ENCODE measurements at places on chromosomes 5 and 9.

- no peak for DNase-seq
These were observed 87.6 kb downstream of the ANKRD55 start for GRCh38 chr5:56145511-56145910.

- DNase-seq, result peak; percentile 85
These were observed at the start of gene SEMA4D for GRCh38 chr9:89497978-89498851. Gene SEMA4D, minus strand, starts transcription at chr9:89498113. Its CDS starts 92,657 bp downstream, at chr9:89405456.

GRCh38 chr5:24141046-24141445, 503.7 kb downstream of the CDH10 start:
- peak; percentile 73 for DNase-seq

GRCh38 chr5:125197321-125197720, 450.9 kb upstream of the ZNF608 start:
- no peak for DNase-seq

DNA sequence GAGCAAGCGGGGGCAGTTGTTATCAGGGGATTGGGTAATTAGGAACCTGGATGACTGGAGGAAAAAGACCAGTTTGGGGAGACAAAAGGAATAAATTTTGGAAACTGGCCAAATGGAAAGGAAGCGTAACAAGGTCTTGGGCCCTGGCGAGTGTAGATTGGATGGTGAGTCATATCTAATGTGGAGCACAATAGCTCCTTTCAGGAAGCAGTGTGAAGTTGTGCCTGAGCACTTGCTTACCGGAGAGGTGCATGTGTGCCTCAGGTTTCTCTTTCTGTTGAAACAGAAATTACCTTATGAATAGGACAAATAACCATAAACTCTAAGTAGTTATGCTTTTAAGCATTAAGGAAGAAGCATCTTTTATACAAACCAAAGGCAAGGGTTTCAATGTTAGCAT, 176.4 kb downstream of the KIF4B start:
- DNase-seq, result no peak

GRCh38 chr9:135921749-135922310, 14.5 kb upstream of the CAMSAP1 start:
- no peak for DNase-seq

DNA sequence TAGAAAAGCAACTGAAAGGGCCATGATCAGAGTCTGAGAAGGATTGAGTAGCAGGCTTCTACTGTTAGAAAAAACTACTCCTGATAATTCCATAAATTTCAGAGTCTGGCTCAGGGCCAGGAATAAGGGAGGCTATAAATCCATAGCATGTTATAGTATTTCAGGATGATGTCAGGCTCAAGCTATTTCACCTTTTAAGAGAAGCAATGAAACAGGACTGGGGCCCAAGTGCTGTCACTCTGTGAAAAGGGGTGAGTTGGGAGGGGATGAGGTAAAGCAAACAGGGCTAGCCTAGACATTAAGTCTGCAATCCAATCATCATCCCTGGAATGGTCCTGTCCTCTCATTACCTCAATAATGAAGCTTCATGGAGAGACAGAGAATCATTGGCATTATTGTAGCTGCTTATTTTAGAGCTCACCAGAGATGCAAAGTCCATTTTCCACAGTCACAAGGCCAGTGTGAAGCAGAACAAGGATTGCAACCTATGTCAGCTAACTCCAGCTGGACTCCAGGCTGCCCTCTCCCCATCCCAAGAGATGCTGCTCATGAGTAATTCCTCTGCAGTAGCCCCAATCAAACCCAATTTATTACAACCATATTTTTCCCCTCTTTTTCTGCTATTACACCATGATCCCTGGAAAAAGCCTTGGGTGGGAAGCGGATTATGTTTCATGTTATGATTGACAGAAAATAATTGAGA, 56.0 kb downstream of the PAPPA start:
- no peak for DNase-seq

DNA sequence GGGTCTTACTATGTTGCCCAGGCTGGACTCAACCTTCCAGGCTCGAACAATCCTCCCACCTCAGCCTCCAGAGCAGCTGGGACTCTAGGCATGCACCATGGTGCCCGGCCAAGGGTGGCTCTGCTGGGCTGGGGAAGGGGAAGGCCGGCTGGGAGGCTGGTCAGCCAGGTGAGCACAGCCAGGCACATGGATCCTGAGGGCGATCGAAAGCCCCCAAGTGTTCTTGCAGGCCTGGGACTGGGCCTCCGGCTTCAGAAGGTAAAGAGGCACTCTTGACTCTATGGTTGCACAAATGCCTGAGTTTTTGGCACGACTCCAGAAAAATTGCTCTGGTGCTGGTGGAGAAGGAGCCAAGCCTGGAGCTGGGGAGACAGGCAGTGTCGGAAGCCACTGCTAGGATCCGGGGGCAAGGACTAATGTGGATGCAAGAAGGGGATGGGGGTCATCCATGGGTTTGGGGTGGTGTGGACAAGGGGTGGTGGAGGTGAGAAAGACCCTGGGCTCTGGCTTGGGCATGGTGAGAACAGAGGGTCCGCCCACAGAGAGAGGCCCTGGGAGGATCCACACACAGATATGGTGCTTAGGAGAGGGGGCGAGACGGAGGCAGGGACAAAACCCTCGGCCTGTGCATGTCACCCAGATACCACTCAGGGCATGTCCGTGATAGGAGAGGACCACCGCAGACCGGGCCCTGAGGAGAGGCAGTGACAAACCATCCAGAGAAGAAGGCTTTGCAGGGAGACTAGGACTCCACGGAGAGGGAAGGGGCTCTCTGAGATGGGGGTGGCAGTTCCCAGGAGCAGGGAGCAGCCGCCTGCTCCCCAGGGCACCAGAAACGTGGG, 51.1 kb upstream of the COL5A1 start:
- DNase-seq, result no peak

DNA sequence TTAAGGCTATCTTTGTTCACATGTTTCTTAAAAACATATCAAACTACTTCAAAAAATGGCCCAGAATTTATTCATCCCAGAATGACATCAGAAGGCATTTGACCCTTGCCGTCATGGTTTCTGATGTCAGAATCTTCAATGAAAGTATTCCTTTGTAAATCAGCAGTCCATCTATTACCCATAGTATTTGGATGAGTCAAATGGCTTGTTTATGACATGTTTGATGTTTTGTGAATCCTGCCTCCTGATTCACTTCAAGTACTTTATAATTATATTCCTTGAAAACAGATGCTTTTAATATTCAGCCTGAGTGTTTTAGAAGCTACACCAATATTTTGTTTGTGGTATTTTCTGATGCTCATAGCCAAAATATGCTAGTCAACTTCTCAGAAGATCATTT, 200.8 kb upstream of the MEF2C start:
- DNase-seq, result no peak

- DNase-seq, result no peak
These were observed 43.9 kb downstream of the ZNF608 start for GRCh38 chr5:124702525-124702924.

GRCh38 chr9:91781906-91782305, 168.1 kb downstream of the ROR2 start:
- no peak for DNase-seq

DNA sequence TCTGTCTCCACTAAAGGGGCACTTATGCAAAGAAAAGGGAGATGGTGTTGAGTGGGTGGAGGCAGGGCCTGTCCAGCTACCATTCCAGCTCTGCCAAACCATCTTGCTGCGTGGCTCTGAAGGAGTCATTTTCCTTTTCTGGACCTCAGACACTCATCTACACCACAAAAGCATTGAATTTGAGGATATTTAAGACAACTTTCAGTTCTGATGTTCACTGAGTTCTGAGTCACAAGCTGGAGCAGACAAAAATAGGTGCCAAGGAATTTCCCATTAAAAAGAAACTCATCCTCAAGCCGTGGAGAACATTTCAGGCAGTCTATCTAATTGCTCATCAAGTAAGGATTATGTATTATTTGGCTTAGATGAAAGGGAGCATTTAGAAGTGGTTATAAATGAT, 195.0 kb upstream of the TBC1D2 start:
- DNase-seq, result no peak

GRCh38 chr9:63816751-63817621, 1468.0 kb downstream of the FOXD4L5 start:
- peak; percentile 54 for DNase-seq

DNA sequence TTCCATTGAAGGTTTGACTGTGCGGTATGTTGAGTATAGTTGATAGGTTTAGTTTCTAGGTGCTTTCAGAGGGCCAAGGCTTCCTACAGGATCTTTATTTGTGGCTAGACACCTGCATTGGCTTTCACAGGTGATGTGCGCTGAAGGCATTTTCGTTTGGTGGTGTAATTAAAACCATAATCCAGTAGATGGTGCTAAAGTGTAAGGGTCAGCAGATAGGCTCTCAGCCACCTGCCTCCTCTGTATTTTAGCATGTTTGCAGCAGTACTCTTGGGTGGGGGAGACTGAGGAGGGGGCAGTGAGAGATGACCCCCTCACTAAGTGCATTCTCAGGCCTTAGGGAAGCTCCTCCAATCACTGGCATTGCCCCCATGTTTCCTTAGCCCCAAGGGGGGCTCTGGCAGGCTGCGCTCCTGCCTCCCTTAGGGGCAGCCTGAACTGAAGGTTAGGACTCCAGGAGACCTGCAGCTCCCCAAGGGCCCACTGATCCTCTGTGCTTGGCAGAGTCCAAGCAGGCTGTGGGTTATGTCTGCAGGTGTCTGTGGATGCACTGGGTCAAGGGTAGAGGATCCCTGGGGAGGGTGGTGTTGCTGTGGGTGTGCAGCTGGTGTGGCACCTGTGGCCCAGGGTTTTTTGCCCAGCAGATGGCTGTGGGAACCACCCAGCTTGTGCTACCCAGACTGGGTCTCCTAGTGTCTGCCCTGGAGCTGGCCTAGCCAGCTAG, 23.4 kb downstream of the CDK20 start:
- DNase-seq, result no peak

DNA sequence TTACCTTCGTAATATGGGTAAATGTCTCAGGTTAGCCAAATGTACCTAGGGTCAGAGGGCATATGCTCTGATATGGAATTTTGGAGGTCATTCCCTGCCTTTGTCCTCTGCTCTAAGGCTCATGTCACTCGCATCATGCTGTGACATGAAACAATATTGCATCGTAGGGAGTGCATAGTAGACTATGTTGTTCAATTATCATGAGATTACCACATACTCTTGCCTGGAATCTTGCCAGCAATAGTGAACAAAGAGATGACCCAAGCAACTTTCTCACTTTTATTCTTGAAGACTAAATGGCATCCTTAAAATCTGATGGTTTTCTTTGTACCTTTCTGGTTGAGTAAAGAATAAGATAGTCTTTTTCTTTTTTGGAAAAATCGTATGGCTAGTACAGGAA, 27.6 kb downstream of the ZNF462 start:
- DNase-seq, result no peak

DNA sequence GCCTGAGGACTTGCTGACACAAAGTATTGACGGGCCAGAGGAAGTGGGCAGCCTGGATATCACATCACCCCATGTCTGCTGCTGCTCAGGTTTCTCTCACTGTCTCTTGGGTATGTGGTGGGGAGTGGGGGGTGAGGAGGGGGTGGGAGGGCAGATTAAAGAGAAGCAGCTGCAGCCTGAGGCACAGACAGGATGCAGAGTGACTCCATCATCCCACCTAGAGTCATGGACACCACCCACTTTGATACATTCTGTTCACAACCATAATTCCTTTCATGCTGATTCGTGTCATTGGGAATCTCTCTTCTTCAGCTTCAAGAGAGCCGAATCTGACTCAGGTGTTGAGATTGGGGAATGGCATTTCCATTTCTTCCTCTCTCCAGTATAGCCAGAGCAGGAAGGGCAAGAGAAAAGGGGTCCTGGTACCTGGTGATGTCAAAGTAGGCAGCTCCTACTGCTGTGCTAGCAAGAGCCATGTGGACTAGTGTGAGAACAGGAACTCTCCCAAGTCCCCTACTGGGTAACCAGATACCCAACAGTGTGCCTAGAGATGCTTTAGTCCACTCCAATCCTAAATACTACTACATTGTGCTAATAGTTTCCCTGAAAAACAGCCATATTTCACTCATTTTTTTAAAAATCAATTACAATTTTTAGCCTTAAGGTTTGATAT, 22.4 kb downstream of the GRAMD2B start:
- no peak for DNase-seq

GRCh38 chr5:172686111-172686510, 45.0 kb downstream of the NEURL1B start:
- no peak for DNase-seq

DNA sequence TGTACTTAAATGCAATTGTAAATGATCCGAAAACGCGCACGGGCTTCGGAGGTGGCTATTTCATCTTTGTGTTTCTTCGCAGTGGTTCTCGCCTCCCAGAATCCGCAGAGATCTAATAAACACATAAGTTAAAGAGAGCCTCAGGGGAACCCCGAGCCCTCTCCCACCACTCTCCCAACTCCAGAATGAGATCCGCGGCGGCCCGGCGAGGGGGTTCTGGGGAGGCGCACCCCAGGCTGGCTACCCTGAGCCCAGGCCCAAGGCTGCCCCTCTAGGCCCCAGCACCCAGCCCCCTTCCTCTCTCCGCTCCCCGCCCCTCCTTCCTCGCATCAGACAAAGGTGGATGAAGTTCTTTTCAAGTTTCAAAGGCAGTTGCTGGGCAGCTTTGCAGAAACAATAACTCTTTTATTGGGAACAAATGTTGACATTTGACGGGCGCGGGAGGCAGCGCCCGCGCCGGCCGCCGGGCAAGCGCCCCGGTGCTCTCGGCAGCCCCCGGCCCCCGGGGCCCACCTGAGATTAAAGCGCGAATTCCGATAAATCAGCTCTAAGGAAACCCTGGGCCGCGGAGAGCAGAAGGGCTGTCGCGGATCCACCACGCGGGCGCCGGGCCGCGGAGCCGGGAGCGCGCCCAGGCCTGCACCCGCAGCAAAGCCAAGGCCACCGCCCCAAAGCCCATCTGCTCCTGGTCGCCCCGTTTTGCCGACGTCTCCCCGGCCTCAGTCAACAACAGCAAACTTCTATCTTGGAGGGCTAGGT, 8.4 kb downstream of the IRX2 start:
- no peak for DNase-seq

- DNase-seq, result no peak
These were observed 78.5 kb downstream of the RGS3 start for GRCh38 chr9:113542006-113542405.

DNA sequence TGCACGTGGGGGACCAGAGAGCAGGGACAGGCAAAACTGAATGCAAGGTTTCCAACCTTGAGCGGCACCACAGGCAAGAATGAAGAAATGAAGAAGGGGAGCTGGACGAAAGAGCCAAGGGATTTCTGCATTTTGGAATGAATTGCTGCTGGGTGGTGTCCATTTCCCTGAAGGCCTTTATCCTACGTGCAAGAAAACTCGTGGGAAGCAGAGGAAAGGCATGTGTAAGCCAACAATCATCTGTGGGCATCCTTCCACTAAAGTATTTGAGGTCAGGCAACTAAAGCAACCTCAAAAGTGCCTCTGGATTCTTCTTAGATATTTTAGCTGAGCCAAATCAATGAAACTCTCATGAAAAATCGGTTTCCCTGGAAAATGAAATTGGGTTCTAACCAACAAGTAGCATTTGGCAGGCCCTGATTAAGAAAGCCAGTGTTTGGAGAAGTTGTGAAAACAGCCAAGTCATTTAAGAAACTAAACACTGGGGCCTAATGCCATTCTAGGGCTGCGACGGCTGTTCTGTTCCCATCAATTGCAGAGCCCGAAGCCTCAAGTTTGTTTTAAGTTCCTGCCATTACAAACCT, 4.7 kb upstream of the TGFBI start:
- DNase-seq, result no peak
